ENCODE measurements at places on chromosomes 2 and 18. TPM values are rescaled to one million over a fixed set of nuclear protein-coding genes. Genes with fewer than 3 reads are reported as not detected.

GRCh38 chr18:39730606-39731005 is 2165.0 kb upstream of the CELF4 start:
- DNase-seq: no peak
- H3K27ac ChIP-seq: no peak overlapping the region
- H3K36me3 ChIP-seq: no peaks in the 10 kb centered on the region
- no peak overlapping the region for H3K4me3 ChIP-seq
- H3K27me3 ChIP-seq: no peaks in the 10 kb centered on the region

The SKOR2 gene
- total RNA-seq: not detected

The RPL31 gene
- total RNA-seq: 1,122 TPM

The ANKRD30BL gene
- total RNA-seq: 1.2 TPM

- H3K27me3 ChIP-seq: no peaks in the 10 kb centered on the region
- no peak for DNase-seq
- no peak overlapping the region for H3K27ac ChIP-seq
- H3K4me1 ChIP-seq: no peaks in the 10 kb centered on the region
- no peak overlapping the region for H3K4me3 ChIP-seq
Observed at GRCh38 chr2:33735096-33735495, 136.0 kb upstream of the FAM98A start.

Measured in vagina (tissue), 2 donors.